NCI-H774 (cell line): ENCODE measurements at places on chromosomes 5 and 9.

- no peak for DNase-seq
Measured at GRCh38 chr5:58764199-58764598, 181.3 kb downstream of the RAB3C start.

DNA sequence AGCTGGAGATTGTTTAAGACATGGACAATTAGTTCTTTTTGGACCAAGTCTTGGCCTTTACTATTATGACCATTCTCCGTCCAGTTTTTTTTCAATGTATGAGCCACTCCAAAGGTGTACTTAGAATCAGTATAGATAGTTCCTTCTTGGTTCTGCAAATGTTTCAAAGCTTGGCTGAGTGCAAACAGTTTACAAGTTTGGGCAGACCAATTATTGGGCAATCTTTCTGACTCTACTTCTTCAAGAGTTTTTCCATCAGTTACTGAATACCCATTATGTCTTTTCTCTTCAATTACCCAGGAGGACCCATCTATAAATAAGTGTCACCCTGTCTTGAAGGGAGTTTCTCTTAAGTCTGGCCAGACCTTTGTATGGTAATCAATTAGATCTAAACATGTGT is 15.5 kb downstream of the IFT74 start:
- no peak for DNase-seq

DNA sequence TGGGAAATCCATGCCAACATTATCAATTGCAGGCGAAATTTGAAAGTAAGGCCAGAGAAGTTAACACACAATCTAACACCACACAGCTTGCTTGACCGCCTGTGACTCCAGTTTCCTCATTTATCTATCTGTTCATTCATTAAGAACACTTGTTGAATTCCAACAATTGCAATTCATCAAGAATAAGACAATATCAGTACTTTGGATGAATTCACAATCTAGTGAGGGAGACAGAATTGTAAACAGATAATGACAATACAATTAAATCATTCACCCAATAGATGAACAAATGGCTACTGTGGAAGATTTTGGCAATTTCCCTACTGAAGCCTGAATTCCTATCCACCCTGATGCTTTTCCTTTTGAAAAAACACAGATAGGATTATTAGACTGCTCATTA is 181.6 kb downstream of the TRIM36 start:
- DNase-seq, result no peak

GRCh38 chr5:151870820-151871219 is 53.8 kb downstream of the GLRA1 start:
- DNase-seq, result no peak
